Activated T-helper 2 cell treated with anti-CD3 and anti-CD28 coated beads, Interferon-gamma antibody, Interleukin-2, Interleukin-4, amounts not matched to agents 10 μg/mL and 5 μg/mL and 100 μg/mL, durations not matched to agents 14 hours and 24 hours and 36 hours (primary cell): ENCODE measurements at places on chromosomes 11 and 22. TPM values are rescaled to one million over a fixed set of nuclear protein-coding genes. Genes with fewer than 3 reads are reported as not detected.
A peak's percentile ranks its signal among the peaks of the same experiment; 100 is the strongest.

DNA sequence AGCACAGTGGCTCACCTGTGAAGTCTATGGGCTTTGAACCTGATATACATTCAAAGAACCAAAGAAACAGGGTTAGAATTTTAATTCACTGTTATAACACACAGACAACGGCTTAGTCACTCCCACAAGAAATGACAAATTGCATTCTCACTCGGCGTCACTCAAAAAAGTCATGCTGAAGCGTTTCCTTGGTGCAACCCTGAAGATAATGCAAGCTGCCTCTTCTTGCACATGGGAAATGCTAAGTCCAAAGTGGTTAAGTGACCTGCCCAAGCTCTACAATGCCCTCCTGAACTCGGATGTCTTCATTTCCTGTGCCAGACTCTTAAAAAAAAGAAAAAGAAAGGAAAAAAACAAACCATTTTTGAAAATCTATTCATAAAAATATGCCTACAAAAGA lies 10.0 kb downstream of the LGR4 start:
- H3K27me3 ChIP-seq: peaks cover 10% of the 10 kb centered on the region
- H3K4me3 ChIP-seq: no peak overlapping the region
- DNase-seq: no peak
- no peaks in the 10 kb centered on the region for H3K4me1 ChIP-seq

- H3K36me3 ChIP-seq: peaks cover 58% of the 10 kb centered on the region
- no peak overlapping the region for H3K4me3 ChIP-seq
- no peaks in the 10 kb centered on the region for H3K27me3 ChIP-seq
These were observed 20.3 kb downstream of the PARVG start for GRCh38 chr22:44200855-44201550.

DNA sequence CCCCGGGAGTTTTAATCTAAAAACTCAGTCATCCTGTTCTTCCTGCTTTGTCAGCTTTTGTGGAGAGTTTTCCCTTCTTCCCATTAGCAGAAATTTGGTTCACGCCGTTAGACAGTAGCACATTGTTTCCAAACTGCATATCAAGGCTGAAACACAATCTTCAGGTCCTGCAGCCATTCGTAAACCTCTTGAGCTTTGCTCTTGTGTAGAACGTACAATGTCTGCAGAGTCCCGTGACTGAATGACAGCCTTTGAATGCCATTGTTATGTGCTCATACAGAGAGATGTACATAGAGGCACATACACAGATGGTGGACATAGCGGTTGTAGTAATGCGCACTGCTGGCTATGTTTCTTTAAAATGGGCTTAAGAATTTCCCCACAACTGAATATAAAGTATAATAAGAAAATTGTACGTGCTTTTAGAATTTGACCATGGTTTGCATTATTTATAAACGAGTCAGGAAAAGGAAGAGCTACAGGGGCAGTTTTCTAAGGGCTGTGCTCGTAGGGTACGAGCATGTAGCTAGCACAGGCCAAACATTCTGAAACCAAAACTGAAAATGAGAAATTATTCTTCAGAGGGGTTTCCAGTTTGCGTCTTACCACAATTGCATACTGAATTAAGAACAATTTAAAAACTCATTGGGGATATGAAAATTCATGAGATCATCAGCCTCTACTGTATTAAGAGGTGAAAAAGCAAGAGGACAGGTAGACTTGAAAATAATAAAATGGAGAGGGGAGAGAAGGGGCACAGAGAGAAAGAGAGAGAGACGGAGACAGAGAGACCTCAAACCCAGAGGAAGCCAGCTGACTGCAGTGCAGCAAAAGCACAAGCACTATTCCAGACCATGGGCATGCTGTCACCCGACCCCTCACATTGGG lies 310.1 kb downstream of the CADM1 start:
- peak overlapping the region; percentile 86 for H3K27ac ChIP-seq
- no peak for DNase-seq
- no peaks in the 10 kb centered on the region for H3K36me3 ChIP-seq
- peaks cover 26% of the 10 kb centered on the region for H3K4me1 ChIP-seq

GRCh38 chr11:105862736-105863367 lies 159.2 kb downstream of the MSANTD4 start:
- H3K27ac ChIP-seq: no peak overlapping the region
- DNase-seq: no peak
- H3K4me3 ChIP-seq: no peak overlapping the region
- no peaks in the 10 kb centered on the region for H3K27me3 ChIP-seq

GRCh38 chr22:23242473-23243001 lies 62.2 kb downstream of the BCR start:
- H3K4me1 ChIP-seq: peaks cover 48% of the 10 kb centered on the region
- peaks cover 7% of the 10 kb centered on the region for H3K36me3 ChIP-seq
- H3K27me3 ChIP-seq: no peaks in the 10 kb centered on the region
- peak overlapping the region; percentile 61 for H3K27ac ChIP-seq

Gene ASCL2
- 0.23 and 0.25 TPM in 2 replicates for total RNA-seq
